ENCODE measurements at places on chromosomes 16 and 17.

- DNase-seq = no peak
These were observed 3.8 kb downstream of the ARHGDIA start for GRCh38 chr17:81867170-81867990.

DNA sequence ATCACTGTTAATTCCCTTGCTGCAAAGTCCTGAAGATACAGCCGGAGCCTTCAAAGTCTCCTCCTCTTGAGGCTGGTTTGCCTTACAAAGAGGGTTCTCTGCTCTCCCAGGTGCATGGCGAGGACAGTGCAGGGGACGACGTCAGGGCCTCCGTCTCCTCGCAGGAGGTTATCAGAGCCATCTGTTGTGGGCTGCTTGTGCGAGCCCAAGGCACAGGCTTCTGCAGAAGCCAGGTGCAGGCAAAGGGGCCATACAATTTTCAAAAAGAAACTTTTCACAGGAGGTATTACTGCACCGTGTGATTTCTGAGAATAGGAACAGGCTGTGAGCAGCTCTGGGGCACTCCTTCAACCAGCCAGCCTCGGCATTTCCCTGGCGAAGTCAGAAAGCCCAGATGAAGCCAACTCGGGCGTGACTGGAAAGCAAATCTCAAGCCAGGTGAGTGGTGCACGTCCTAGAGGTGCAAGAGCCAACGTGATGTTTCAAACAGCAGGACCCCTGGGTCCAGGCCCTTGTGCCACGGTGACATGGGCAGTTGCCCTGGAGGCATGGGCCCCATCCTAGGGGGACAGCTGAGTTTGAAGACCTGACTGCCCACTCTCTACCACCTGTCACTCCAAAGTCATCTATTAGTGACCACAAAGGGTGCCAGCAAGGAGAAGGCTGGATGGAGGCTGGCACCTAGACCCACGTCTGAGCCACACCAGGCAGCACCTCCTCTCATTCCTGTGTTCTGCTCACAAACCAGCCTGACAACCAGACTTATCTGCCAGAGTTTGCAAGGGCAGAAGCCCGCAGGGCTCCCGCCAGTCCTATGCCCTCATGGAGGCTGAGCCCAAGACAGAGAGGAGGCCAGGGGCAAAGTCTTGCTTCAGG is 68.6 kb downstream of the SMPD3 start:
- DNase-seq = no peak

GRCh38 chr17:79147746-79148506 is 73.3 kb downstream of the ENGASE start:
- no peak for DNase-seq

GRCh38 chr17:17420082-17420481 is 56.7 kb upstream of the MED9 start:
- no peak for DNase-seq

DNA sequence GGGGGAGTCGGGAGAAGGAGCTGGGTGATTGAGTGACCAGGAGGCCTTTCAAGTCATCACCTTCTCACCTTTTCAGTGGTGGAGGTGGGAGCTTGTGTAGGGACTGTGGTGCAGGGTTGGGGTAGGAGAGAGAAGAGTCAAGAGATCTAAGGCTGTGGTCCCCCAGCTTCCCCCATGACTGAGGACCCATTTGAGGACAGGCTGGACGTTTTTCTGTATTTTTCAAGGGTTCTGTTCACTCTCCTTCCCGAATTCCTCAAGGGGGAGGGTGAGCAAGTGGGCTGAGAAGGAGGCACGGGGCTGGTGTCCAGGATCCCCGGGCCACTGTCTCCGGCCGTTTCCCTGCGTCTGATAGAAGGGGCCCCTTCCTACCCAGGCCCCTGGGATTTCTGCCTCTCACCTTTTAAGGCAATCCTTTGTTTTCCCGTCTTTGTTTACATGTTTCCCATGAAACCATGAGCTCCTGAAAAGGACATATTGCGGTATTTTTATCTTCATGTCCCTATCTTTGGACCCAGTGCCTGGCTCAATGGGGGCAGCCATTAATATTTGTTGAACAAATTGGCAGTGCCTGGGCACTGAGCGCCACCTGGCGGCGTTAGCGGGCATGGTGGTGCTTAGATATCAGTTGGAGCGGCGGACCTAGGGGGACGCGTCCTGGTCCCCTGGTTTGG is 9.2 kb upstream of the CD300A start:
- DNase-seq = peak; percentile 74

GRCh38 chr17:3974138-3974687 is 10.0 kb upstream of the ATP2A3 start:
- no peak for DNase-seq

GRCh38 chr17:35214192-35214591 is 20.0 kb upstream of the SLC35G3 start:
- DNase-seq = no peak

GRCh38 chr17:7727886-7728285 is 10.3 kb downstream of the DNAH2 start:
- no peak for DNase-seq

DNA sequence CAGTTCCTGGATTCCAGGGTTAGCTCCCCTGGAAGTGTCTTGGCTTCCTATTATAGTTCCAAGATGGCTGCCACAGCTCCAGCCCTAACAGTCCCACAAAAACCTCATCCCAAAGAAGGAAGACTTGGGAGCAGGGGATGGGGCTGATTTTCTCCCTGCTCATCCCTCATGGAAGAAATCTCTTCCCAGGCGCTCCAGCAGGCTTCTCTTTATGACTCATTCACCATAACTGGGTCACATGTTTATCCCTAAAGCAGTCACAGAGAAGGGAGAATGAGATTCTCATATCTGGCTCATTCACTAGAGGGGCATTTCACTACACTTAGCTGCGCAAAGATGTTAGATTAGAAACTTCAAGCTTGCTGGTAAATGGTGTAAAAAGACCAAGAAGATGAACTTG is 206.5 kb upstream of the IRX3 start:
- DNase-seq = no peak

DNA sequence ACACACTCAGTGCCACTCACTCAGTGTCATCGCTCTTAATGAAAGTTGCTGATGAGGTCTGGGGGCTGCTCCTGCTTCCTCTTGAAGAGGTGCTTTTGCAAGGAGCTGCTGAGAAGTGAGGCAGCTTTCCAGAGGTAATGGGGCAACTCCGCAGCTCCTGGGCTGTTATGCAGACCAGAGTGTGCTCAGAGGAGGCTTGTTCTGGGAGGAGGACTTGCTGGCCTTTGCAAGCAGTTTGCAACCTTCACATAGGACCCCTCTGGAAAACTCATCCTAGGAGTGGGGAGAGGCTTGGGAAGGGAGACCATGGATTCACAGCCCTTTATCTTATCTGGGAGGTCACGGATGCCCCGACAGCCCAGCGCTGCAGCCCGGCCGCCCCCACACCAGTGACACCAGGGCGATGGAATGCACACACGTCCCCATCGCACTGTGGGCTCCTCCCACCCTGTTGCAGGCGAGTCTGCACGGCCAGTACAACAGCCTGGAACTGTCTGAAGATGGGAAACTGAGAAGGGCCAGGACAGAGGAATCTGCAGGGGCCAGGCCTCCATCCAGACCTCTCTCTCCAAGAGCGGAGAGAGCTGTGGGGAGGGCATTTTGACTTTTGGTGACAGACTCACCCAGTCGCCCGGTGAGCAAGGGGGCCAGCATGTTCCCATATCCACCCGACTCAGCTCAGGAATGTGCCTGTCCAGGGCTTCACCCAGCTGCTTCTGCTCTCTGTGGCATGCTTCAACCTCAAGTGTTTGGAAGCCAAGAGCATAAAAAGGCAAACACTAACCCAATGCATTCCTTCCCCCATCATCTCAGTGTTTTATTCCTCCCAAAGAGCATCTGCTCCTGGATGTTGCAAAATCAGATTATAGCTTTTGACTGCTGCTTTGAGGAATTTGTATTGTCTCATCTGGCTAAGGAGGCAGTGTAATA is 78.6 kb upstream of the ZNF469 start:
- no peak for DNase-seq

Data from activated CD4-positive, CD25-positive, alpha-beta regulatory T cell treated with anti-CD3 and anti-CD28 coated beads, Interleukin-2, amount 50 U/mL, for 72 hours (primary cell).